ENCODE measurements at places on chromosomes 6 and 20. TPM values are rescaled to one million over a fixed set of nuclear protein-coding genes. Genes with fewer than 3 reads are reported as not detected.

Gene TFAP2A
- 2.9 TPM for total RNA-seq

Gene RAET1G
- total RNA-seq = 0.27 TPM

Gene RMND1
- total RNA-seq = 38.7 TPM

Gene HLA-DMB
- total RNA-seq = 0.50 TPM

Gene TRAPPC3L
- total RNA-seq = 0.13 TPM

Gene GNRH2
- 0.65 TPM for total RNA-seq

Gene LPA
- total RNA-seq = not detected

Gene KHDC1L
- total RNA-seq = not detected

Gene C6orf58
- total RNA-seq = not detected

Gene OR2H1
- not detected for total RNA-seq

Gene SASH1
- 183 TPM for total RNA-seq

Gene HNF4A
- not detected for total RNA-seq

Gene TMEM63B
- 23.5 TPM for total RNA-seq

Gene RAB32
- 103 TPM for total RNA-seq

Data from thoracic aorta endothelial cell (primary cell).